ENCODE measurements at places on chromosomes 4 and X.

DNA sequence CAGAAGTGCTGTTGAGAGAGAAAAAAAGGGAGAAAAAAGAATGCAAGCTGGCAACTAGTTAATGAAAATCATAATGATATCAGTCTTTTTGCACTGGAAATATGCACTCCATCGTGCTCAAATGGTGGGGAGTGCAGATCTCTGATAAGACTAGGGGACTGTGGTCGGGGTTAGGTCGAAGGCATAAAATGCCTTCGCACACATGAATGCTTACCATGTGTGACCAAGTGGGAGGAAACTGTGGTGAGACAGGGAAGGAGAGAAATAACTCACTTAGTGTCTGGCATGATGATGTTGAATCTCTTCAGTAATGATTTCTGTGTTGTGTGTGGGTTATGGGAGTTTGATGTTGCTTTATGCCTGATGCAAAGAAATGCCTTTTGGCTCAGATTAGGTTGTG lies 358.9 kb downstream of the FBXO8 start:
- DNase-seq, result no peak

- DNase-seq, result no peak
Observed at GRCh38 chr4:41526628-41527027, 11.3 kb upstream of the LIMCH1 start.

DNA sequence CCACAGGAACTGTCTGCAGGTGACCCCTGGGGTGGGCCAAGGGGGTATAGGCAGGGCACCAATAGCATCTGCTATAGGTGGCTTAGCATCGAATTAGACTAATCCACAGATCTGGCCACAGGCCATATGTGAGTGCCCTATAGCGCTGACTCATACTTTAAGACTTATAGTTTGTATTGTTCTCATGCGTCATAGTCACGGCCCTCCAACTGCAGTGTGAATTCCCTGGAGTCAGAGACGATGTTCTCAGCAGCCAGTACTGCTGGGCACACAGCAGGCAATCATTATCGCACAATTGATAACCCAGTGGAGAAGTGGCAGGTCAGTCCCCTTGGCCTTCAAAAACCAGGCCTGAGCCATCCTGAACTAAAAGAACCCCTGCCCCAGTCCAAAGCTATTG lies 58.1 kb downstream of the ADGRG2 start:
- DNase-seq, result no peak

- peak; percentile 65 for DNase-seq
Observed at GRCh38 chr4:76198411-76199237, 15.0 kb downstream of the SCARB2 start.

- DNase-seq, result no peak
Observed at GRCh38 chr4:55329012-55329411, 17.0 kb upstream of the SRD5A3 start.

GRCh38 chr4:157664726-157665125 lies 444.2 kb downstream of the GRIA2 start:
- peak; percentile 16 for DNase-seq

GRCh38 chr4:153151535-153152455 lies 52.4 kb upstream of the TRIM2 start:
- DNase-seq, result no peak

DNA sequence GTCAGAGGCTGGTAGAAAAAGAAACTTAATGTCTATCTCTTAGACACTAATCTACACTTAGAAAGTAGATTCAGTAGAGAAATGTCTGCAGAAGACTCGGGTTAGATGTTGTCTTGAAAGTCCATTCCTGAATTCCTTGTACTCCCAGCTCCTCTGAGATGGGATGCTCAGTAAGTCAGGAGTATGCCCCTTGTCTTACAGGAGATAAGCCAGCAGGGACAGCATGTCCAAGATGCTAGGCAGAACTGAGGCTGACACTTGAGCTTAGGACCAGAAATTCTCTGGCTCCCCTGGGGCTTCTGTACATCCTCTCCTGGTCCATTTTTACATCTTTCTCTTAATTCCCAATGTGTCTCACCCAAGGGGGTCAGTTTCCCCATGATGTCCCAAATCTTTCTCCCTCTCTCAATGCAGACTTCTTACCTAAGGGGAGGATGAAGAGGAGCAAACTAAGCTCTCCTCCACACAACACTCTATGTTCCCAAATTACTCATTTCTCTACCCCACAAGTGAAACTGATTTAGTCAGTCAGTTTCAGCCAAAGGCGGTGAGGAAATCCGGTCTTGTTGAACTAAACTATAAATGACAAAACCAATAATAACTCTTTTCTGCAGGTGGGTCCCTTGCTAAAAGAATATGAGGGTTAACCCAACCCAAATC lies 558.2 kb upstream of the DIPK2B start:
- no peak for DNase-seq

- no peak for DNase-seq
Observed at GRCh38 chrX:130482871-130483270, 81.1 kb downstream of the RBMX2 start.

DNA sequence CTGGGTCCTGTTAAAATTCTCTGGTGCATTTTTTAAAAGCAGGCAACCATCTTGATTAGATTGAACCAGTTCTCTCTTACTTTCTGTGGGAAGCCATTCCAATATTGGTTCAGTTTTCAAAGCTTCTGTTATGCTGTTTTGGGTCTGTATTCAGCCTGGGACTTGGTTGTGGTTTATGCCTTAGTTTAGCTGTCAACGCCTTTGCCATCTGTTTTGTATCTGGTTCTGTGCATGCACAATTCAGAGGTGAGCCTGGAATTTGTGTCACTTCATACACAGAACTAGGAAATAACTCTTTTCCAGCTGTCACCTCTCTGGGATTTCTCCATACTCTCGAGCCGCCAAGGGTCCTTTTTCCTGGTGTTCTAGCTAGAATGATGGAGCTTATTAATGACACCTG lies 46.2 kb downstream of the STAP1 start:
- DNase-seq, result no peak

All from GM04504 (cell line).